ENCODE measurements at places on chromosomes 5 and 9.

DNA sequence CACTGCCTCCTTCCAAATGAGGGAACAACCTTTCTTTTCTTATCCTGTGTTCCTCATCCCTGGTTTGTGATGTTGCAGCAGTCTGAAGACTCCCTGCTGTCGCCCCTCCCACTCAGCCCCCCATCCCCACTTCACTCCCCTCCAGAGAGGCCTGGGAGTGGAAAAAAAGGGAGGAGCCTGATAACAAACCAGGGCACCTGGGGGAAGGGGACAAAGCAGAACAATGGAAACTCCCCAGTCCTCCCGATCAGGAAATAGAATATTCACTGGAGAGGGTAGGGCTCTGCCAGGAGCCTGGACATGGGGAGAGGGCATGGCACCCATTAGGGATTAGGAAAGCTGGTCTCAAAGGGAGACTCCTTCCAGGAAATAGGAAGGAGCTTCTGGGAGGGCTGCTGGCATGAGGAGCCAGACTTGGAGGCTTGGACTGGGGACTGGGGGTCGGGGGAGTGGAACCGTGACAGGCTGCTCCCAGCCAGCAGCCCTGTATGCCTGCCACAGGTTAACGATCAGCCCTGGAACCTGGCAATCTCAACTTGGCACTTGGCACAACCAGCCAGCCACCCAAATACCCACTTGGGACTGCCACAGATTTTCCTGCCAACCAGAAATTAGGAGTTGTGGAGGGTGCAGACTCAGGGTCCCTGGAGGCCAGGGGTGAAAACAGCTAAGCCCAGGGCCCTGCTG is 20.0 kb downstream of the PCDH1 start:
- DNase-seq, result no peak

- DNase-seq, result no peak
Observed at GRCh38 chr5:115813719-115814118, 2.7 kb downstream of the CDO1 start.

- no peak for DNase-seq
Observed at GRCh38 chr5:173802670-173803165, 85.4 kb upstream of the CPEB4 start.

GRCh38 chr9:127419348-127419747 is 4.8 kb upstream of the ZNF79 start:
- no peak for DNase-seq

DNA sequence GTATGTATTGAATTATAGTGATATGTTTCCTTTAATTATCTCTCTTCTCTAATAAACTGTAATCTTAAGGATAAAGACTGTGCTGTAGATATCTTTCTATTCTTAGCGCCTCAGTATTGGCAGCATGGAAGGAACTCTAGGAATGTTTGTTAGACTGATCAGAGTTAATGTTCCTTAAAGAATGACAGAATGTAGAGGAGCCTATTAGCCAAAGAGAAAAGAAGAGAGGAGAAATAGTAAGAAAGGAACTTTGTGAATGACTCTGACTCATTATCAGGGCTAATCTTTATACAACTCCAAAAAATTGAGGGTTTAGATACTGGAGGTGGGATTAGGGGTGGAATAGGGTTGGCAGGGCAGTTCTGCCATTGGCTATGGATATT is 59.0 kb upstream of the NUDT12 start:
- no peak for DNase-seq

Data from NCI-H2107 (cell line).